ENCODE measurements at places on chromosomes 2 and 18.

DNA sequence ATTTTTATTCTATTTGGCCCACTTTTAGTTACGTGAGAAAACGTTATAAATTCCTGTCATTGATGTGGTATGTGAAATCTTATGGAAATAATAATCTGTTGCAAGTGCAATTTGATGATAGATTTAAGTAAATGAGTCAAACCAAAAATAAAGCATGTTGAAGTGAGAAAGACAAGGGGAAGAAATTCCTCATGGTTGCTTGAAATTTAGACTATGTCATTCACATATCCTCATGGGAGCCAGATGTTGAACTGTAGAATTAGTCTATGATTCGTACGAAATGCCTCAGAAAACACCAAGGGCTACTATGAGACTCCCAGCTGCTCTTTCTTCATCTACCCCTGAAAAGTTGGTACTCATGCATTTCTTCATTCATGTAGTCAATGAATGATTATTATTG, 55.7 kb downstream of the KLHL14 start:
- no peak for DNase-seq

GRCh38 chr2:142997231-142997630, 119.8 kb downstream of the KYNU start:
- DNase-seq = no peak

- DNase-seq = no peak
Measured at GRCh38 chr18:23539911-23540525, 36.7 kb downstream of the RMC1 start.

- no peak for DNase-seq
Measured at GRCh38 chr2:53006980-53007379, 760.6 kb upstream of the CHAC2 start.

Data from head of caudate nucleus (tissue), 42 donors.